ENCODE measurements at places on chromosomes 1 and 21.
A peak's percentile ranks its signal among the peaks of the same experiment; 100 is the strongest.

DNA sequence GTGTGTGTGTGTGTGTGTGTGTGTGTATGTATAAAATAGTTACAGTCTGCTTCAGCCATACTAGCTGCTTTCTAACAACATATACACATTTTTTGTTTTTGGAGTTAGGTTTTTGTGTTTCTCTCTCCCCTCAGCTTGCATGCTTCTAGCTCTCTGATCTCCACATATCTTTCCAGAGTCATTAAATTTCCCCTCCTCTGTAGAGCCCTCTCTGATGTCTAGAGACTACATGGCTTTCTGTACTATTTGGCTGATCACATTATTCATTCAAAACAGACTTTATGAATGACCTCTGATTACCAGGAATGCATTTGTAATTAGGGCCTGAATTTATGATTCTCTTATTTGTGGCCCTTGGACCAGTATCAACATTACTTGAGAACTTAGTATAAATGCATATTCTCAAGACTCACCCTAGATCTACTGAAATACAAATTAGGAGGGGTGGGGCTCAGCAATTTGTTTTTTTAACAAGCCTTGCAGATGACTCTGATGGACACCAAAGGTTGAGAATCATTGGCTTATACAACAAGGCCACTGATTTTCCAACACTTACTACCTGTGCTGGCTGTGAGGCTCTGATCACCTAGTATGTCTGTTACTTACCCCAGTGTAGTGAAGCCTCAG is 104.5 kb downstream of the PTBP2 start:
- DNase-seq = no peak

DNA sequence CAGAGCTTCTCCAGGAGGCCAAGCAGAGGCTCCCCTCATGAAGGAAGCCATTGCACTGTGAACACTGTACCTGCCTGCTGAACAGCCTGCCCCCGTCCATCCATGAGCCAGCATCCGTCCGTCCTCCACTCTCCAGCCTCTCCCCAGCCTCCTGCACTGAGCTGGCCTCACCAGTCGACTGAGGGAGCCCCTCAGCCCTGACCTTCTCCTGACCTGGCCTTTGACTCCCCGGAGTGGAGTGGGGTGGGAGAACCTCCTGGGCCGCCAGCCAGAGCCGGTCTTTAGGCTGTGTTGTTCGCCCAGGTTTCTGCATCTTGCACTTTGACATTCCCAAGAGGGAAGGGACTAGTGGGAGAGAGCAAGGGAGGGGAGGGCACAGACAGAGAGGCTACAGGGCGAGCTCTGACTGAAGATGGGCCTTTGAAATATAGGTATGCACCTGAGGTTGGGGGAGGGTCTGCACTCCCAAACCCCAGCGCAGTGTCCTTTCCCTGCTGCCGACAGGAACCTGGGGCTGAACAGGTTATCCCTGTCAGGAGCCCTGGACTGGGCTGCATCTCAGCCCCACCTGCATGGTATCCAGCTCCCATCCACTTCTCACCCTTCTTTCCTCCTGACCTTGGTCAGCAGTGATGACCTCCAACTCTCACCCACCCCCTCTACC is 19.1 kb downstream of the CSF1 start:
- no peak for DNase-seq

DNA sequence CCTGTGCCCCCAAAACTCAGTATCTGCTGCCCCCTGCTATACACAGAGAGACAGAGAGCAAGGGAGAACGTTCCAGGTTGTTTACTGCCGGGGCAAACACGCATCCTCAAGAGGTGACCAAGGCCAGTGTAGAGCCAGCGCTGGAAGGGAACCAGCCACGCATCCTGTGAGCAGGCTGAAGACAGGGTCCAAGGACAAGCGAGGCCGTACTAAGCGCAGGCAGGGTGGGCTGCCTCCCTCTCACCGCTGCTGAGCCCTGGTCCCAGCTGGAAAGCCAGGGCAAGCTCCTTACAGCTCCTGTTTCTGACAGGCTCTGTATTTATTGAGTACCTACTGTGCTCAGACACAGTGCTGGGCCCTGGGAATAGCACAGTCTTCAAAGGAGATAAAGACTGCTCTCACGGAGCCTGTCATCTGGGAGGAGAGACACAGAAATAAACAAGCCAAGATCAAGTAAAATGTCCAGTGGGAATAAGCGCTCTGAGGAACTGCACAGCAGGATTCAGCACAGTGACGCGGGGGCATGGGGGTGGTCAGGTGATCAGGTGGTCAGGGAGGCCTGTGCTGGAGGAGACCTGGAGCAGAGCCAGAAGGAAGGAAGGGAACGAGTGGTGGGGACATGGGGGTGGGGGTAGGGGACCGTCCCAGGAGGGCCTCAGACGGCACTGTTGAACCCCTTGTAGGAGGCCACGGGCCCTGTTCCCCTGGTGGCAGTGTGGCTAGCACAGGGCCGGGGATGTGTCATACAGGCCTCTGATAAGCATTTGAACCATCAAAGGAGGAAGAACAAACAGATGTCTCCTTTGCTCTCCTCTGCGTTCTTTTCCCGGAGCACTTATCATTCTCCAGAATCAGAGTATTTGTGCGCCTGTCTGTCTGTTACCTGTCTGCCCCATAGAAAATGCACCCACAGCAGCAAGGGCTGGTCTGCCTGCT is 37.8 kb upstream of the EFHD2 start:
- no peak for DNase-seq

- peak; percentile 63 for DNase-seq
Observed at GRCh38 chr21:33801424-33802405, 113.9 kb downstream of the ATP5PO start.

DNA sequence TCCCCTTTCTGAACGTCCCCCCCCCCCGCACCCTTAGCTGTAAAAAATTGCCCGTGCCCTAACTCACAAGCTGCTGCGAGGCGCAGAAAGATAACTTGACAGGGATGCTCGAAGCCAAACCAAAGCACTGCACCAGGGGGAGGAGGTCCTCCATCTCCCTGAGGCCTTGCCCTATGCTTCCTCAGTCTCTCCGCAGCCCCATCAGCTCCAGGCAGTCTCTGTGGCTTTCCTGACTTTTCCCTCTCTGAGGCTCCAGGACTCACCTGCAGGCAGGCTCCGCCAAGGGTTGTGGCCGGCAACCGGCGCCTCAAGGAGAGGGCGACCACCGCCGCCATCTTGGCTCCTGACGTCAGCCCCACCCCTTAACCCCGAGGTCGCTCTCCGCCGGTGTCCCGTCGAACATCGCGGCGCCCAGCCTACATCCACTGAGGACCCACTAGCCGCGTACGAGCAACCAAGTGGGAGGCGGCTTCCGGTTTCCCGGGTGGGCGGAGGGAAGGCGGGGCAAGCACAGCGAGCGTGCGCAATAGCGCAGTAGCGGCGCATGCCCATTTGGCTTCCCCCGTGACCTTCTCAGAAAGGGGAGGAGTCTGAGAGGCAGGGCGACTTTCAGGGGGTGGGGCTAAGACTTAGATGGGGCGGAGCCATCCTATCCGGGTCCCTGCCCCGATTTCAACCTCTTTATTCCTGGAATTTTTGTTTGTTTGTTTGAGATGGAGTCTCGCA is at the start of gene SDHB:
Gene SDHB, minus strand, starts transcription at position 348 of the 726 bp plus-strand sequence. Its CDS starts 13 bp downstream, at position 335.
- DNase-seq = peak; percentile 98

DNA sequence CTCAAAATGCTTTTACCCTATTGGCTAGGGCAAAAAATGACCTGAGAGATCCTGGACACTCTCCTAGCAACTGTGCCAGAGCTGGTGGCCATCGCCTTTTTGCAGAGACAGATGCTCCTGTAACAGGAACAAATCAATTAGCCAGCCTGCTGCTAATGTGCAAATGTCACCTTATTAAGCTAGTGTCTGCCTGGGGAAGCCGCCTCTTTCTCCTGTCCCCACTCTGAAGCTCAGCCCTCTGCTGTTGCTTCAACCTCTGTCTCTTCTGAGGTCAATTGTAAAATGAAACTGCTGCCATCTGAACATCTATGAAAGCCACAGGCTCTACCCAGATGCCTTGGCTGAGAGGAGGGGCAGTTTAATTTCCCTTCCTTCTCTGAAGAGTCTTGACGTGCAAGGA is 85.5 kb upstream of the CACNA1E start:
- no peak for DNase-seq

DNA sequence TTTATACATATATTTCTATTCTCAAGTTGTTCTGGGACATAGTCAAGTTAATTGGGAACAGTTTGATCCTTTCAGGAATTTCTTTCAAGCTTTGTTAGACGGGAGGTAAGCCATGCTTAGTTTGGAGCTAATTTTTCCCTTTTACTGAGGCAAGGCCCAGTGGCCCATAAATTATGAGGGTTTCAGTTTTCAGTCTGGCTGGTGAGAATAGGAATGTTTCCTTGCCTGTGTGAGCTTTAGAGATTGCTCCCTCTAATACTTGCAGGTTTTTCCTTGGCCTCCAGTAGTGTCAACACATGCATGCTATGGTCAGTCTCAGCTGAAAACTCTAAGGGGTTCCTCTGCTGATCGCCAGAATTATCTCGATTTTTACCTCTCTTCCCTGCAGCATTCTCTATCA is 14.1 kb upstream of the PHGDH start:
- DNase-seq = no peak

DNA sequence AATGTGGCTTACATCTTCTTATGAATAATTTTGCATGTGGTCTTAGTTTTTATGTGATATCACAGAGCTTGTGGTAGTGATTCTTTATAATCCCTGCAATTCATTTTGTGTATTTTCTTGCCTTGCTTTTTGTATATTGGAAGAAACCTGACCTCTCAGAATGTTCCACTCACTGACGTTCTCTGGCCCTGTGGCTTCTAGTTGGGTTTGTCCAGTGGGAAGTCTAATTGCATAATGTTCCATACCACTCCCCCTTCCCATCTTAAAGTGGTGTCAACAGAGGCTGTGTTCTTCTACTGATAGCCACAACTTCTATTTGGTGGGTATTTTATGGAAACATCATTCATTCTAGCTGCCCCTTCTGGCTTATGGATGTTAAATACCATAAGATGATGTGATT is 225.3 kb downstream of the BACH1 start:
- DNase-seq = no peak

- peak; percentile 96 for DNase-seq
Observed at GRCh38 chr1:155981266-155982088, 3.1 kb upstream of the ARHGEF2 start.

GRCh38 chr1:20700636-20701215 is 17.1 kb downstream of the KIF17 start:
- no peak for DNase-seq

DNA sequence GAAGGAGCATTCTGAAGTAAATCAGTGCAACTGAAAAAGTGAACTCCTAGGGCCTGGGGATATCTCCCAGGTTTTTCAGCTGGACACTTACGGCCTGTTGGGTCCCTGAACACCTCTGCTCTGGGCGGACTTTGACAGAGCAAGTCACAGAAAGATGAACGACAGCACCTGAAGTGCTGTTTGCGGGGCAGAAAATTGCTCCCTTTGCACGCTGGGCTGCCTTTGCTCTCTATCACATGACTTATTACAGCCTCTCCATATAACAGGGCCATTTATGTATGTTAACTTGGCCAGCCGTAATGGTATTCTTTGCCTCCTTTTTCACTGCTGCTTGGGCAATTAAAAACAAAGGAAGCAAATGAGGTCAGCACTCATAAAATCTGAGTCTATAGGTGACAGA is 332.9 kb downstream of the BARHL2 start:
- no peak for DNase-seq

- DNase-seq = peak; percentile 20
Observed at GRCh38 chr1:20271498-20272400, 18.9 kb upstream of the VWA5B1 start.

DNA sequence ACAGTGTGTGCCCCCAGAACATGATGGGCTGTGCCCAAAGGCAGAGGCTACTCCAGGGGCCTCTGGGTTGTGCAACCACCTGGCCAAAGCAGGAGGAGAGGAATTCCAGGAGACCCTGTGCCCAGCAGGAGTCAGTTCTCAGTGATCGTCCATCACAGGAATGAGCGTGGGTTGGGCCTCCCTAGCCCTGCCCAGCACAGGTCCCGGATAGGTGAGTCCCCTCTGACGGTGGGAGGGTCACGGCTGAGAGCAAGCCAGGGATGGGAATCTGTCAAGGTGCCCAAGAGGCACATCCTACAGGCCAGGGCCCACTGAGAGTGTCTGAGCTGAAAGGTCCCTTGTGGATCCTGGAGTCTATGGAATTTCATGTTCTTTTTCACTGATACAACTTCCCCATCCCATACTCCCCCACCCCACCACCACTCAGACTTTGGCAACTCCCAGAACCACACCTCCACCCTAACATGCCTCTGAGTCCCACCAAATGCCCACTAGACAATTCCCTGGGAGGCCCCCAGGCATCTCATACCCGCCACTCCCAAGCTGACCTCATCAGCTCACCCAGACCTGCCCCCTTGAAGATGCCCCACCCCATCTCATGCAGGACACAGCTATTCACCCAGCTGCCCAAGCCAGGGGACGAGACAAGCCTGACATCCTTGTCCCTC is 3.1 kb downstream of the GJB4 start:
- DNase-seq = no peak

DNA sequence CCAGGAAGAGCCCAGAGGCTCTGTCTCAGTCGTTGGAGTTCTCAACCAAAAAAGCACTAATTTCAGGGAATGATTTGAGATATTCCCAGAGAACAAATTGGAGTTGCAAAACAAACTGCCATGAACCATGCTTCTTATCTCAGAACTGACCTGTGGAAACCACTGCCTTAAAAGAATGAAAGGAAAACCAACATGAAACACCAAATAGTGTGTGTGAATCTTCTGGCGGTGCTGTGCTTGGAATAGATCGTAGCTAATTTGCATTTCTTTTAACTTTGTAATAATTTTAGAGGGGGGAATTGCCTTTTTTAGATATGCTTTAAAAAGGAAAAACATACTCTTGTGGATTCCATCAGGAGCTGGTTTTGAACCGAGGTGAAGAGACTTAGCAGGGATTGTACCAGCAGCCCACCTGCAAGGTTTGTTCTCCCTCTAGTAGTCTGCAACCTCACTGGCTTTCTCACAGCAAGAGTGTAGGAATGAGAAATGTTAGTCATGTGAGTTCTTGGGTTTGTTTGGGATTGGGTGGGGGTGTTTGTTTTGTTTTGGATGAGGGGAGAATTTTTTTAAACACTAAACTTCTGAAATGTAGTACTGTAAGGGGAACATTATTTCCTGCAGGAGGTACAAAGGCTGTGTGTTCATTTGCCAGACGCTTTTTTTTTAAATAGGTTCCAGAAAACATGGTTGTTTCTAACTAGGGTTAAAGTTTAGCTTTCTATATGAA is 45.7 kb upstream of the ANGPTL1 start:
- DNase-seq = no peak

- DNase-seq = no peak
Observed at GRCh38 chr1:92346866-92347640, 48.2 kb downstream of the RPAP2 start.

DNA sequence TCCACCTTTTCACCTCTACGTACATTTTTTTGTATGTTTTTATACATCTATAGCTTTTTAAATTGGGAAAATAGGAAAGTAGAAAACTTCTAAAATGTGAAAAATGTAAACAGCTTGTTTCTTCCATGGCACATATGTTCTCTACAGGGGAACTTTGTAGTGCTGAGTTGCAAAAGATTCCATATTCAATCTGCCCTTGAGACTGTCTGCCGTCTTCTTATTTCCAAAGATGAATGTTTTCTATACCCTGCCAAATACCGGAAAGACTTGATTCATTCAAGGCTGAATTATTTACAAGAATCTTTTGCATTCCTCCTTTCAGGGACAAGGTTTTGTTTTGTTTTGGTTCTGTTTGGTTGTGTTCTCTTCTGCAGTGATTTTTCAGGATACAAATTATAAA is 1334.5 kb upstream of the ADGRL4 start:
- DNase-seq = no peak

GRCh38 chr21:38956007-38956406 is 150.3 kb downstream of the ETS2 start:
- no peak for DNase-seq

GRCh38 chr21:40041446-40041845 is 174.2 kb downstream of the PCP4 start:
- DNase-seq = no peak

GRCh38 chr1:214977110-214977509 is 105.4 kb upstream of the KCNK2 start:
- DNase-seq = no peak

GRCh38 chr1:3399732-3400131 is 54.7 kb upstream of the ARHGEF16 start:
- no peak for DNase-seq
